ENCODE measurements at places on chromosomes 7 and 10.

DNA sequence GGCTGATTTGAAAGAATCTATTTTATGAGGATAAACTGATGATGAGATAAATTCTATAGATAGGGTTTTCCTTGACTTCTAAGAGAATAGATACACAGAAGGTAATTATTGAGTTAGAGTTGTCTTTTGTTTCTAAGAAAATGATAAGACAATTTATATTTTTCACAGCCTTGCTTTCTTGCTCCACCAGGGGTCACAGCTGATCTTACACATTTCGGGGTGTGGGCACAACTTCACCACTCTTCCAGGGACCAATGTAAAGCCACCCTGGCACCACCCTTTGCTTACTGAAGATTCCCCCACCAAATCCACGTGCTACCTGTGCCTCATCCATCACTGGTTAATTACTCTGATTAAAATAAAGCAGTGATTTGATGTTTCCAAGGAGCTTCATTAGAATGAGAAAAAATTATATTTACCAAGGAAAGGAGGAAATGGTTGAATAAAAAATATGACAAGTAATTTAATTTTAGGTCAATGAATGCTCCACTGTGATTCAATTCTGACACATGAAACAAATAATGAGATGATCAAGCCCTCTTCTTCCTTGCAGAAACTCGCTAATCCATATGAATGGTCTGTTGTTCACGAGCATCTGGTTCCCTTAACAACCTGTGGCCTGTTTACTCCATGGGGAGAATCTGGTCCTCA, 177.3 kb upstream of the TNS3 start:
- DNase-seq, result peak; percentile 36

- no peak for DNase-seq
These were observed 23.9 kb downstream of the CACUL1 start for GRCh38 chr10:118730756-118731456.

- peak; percentile 26 for DNase-seq
These were observed 135.0 kb downstream of the CDH23 start for GRCh38 chr10:71531485-71532446.

DNA sequence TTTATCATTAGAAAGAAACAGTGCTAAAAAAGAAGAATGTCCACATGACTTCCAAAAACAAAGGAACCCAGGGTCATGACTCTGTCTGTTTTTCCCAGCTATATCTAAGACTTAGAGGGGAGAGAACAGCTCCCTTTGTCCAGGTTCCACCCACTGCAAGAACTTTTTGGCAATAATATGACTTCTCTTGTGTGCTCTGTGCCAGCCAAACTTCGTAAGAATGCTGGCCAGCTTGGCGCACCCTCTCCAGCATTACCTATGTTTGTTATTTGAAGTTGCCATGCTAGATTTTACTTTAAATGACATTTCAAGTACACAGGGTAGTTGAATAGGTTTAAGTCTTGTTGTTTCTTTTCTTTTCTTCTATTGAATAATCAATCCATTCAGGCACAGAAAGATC, 371.4 kb downstream of the KCNMA1 start:
- no peak for DNase-seq

- DNase-seq, result no peak
These were observed 24.9 kb downstream of the EPDR1 start for GRCh38 chr7:37945336-37945735.

DNA sequence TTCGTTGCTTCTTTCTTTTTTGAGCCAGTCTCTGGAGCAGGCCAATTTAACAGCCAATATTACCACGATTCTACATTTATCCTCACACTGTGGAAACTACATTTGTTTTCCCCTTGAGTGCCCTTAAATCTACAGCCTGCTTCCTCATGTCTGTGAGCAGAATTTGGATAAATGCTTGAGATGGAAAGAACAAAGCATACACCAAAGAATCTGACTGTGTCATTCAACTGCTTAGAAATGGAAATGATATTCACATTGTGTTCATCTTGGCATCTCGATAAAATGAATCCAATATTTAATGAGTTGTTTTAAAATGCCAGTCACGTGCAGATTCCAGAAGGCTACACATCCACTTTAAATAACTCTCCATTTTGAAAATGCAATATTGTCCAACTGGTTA, 41.0 kb upstream of the GSDME start:
- no peak for DNase-seq

GRCh38 chr10:77156406-77156879, 481.2 kb downstream of the KCNMA1 start:
- peak; percentile 76 for DNase-seq

- no peak for DNase-seq
These were observed 598 bp downstream of the JAZF1 start for GRCh38 chr7:28180031-28180363.

DNA sequence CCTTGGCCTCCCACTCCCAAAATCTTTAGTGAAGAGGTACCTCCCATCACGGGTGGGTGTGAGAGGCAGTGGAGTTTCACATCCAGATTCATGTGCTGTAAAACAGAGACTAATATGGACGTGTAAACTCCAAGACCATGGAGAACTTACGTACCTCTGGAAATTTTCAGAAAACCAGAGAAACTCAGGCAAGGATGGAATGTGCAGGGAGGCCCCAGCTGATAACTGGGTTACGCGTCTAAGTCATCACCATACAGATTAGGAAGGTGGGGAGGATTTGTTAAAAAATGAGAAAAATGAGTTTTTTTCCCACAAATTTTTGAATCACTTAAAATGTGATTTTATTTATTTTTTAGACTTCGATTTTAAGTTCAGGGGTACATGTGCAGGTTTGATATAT, 16.3 kb upstream of the STN1 start:
- no peak for DNase-seq

- DNase-seq, result peak; percentile 16
These were observed 67.4 kb upstream of the SLC35G1 start for GRCh38 chr10:93826355-93826754.

- DNase-seq, result no peak
These were observed 120.7 kb upstream of the FAM3C start for GRCh38 chr7:121516821-121517220.

DNA sequence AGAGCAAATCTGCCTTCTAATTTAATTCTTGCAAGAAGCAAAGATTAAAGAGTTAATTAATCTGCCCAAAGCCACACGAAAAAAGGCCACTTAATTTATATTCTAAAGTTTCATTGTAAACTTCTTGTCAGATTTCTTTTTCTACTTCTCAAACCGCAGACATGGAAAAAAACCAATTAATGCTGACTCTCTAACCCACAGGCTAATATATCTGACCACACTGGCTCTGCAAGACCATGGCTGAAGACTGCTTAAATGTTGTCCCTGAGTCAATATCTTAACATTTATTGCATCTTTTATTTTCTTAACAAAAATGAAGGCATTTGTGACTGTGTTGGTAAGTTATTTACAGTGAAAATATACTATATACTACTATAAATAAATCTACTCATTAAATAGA, 234.0 kb upstream of the SP8 start:
- DNase-seq, result no peak

- no peak for DNase-seq
These were observed 4.0 kb downstream of the SKAP2 start for GRCh38 chr7:26860361-26860760.

GRCh38 chr7:100561491-100562194, 12.1 kb downstream of the SAP25 start:
- DNase-seq, result no peak

GRCh38 chr10:74871595-74872382, 45.4 kb downstream of the KAT6B start:
- DNase-seq, result no peak

- no peak for DNase-seq
These were observed 55.2 kb downstream of the ELMO1 start for GRCh38 chr7:37393476-37393875.

- DNase-seq, result no peak
These were observed 338.6 kb downstream of the CNTNAP2 start for GRCh38 chr7:146455091-146455655.

DNA sequence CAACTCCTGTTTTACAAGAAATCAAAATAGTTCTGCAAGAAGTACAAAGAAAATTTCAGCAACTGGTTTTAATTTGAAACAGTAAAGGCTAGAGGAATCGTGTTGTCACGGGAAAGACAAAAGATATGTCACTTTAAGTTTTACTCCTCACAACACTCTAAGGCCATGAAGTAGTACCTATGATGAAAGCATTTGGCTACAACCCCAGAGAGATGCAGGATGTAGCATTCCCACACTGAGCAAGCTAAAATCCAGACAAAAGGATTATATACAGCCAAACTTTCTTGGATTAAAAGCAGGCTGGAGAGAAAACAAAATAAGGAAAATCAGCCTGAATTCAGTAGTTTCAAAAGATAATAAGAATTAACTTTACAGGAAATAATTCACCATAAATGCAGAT, 245.5 kb upstream of the STEAP1 start:
- no peak for DNase-seq

- DNase-seq, result no peak
These were observed 117.6 kb upstream of the NFE2L3 start for GRCh38 chr7:26034391-26034790.

DNA sequence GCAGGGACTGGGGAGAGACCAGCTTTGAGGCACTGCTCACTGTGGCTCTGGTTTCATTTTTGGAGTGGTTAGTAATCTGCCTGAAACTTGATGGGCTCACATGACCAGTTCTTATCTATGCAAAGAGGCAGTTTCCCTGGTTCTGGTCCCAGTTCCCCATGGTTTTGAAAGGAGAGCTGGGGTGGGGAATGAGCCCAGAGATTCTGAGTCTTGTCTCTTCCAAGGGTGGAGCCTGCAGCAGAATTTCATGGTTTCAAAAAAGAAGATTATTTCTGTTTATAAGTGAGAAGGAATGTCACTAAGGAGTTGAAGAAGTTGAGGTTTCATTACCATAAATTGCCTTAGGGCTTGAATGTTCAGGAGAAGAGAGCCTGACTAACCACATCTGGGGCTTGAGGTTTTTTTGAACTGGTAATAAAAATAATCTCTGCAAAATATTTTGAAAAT, 190.2 kb upstream of the HABP2 start:
- peak; percentile 73 for DNase-seq

DNA sequence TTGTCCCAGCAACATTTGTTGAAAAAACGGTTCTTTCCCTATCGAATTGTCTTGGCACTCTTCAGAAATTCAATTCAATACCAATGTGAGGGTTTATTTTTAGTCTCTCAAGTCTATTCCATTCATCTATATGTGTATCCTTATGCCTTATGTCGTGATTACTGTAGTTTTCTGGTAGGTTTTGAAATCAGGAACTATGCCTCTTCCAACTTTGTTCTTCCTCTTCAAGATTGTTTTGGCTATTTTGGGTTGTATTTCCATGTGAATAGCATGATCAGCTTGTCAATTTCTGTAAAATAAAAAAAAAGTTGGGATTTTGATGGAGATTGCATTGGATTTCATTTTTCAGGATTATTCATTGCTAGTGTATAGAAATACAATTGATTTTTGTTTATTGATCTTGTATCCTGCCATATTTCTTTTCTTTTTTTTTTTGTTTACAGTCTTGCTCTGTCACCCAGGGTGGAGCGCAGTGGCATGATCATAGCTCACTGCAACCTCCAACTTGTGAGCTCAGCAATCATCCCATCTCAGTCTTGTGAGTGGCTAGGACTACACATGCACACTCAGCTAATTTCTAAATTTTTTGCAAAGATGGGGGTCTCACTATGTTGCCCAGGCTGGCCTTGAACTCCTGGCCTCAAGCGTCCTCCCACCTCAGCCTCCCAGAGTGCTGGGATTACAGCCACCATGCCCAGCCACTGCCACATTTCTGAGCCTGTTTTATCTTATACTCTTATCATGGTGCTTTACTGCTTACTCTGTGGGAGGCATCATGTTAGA, 46.2 kb upstream of the MKLN1 start:
- DNase-seq, result no peak

Measured in EL (cell line).